ENCODE measurements at places on chromosomes 5 and 9. TPM values are rescaled to one million over a fixed set of nuclear protein-coding genes. Genes with fewer than 3 reads are reported as not detected.
A peak's percentile ranks its signal among the peaks of the same experiment; 100 is the strongest.

DNA sequence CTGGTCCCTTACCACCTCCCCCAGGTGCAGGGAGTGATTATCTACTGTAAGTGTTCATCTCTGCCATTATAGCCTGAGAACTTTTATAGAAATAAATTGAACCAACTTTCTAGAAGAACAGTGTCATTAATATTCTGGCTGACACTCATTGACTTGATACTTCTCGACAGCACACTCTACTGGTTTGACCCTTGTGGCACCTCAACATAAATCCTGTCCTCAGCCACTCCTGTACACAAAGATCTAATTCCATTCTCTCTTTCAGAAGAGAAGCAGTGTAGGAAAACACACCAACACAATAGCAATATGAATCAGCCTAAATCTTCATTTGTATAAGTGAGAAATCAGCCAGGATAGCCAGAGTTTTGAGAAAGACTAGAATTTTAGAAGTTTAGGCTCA is 417.7 kb downstream of the TAF11L14 start:
- no peak for DNase-seq

- DNase-seq: no peak
Observed at GRCh38 chr5:146781157-146781556, 97.4 kb downstream of the PPP2R2B start.

DNA sequence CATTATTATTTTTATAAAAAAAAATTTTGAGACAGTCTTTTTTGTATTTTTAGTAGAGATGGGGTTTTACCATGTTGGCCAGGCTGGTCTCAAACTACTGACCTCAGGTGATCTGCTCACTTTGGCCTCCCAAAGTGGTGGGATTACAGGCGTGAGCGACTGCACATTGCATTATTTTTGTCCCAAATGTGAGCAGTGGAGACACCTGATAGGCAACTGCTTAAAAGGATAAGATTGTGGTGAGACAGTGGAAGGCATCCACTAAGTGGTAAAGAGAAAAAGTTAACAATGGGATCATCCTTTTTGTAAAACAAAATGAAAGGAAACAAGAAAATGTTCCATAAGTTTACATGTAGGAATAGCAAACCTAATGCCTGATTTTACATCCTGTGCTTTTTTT is 2.0 kb upstream of the CENPH start:
- DNase-seq: no peak

- DNase-seq: no peak
Observed at GRCh38 chr5:179254638-179255271, 90.5 kb downstream of the ADAMTS2 start.

DNA sequence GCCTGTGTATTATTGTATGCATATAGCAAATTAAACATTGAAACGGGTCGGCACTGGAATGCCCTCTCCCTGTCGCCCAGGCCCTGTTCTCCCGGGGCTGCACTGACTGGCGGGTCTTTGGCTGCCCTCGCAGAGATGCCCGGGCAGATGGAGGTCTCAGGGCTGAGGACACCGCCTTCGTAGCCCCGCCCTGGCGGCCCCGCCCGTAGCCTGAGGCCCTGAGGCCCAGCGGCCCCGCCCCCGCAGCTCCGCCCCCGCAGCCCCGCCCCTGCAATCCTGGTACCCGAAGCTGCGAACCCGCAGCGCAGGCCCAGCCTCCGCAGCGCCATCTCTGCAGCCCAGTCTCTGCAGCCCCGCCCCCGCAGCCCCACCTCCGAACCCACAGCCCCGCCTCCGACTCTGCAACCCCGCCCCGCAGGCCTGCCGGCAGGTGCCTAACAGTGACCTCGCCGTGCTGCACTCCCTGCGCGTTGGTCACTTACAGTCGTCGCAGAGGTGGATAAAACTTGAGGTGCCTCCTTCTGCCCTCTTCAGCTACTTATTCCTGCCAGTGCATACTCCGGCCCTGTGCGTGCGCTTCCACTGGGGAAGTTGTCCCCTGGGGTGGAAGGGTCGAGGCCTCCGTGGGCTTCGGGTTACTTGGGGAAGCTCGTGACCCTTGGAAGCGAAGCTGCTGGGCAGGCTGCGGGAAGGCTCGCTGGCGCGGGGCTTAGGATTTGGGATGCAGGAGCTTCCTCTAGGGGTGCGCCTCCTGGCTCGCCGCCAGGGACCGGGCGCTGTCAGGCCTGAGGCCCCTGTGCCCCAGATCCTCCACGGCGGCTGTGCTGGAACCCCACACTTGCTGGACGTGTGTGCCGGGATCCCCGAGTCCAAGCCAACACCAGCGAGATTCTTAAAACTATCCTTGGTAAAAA is 72.3 kb downstream of the ICE1 start:
- DNase-seq: peak; percentile 53

- no peak for DNase-seq
Observed at GRCh38 chr9:126533926-126534310, 79.8 kb upstream of the LMX1B start.

- DNase-seq: no peak
Observed at GRCh38 chr9:126149661-126150060, 177.0 kb upstream of the MVB12B start.

- no peak for DNase-seq
Observed at GRCh38 chr5:54315736-54316528, 5.6 kb upstream of the ARL15 start.

DNA sequence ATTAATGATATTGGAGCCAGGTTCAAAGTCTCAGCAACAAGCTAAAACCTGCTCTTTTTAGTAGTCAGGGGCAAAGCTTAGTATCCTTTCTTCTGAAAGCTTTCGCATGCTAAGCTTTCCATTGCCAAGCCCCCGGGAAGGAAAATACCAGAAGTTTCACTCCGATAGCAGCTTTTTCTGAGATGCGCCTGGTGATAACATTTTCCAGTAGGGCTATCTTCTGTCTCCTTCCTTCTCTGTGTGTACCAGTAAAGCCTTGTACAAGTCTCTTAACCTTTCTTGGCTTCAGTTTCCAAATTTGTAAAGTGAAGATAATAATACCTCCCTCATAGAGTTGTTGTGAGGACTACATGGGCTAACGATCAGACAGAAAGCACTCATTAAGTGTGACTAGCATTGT is 36.7 kb downstream of the DOCK8 start:
- no peak for DNase-seq

GRCh38 chr9:21682381-21682780 is 120.1 kb upstream of the MTAP start:
- no peak for DNase-seq

- no peak for DNase-seq
Observed at GRCh38 chr9:7150153-7150890, 392.5 kb downstream of the KDM4C start.

- DNase-seq: no peak
Observed at GRCh38 chr9:105307591-105308130, 63.2 kb downstream of the SLC44A1 start.

GRCh38 chr9:98810102-98810842 is 2.8 kb downstream of the GALNT12 start:
- DNase-seq: no peak

DNA sequence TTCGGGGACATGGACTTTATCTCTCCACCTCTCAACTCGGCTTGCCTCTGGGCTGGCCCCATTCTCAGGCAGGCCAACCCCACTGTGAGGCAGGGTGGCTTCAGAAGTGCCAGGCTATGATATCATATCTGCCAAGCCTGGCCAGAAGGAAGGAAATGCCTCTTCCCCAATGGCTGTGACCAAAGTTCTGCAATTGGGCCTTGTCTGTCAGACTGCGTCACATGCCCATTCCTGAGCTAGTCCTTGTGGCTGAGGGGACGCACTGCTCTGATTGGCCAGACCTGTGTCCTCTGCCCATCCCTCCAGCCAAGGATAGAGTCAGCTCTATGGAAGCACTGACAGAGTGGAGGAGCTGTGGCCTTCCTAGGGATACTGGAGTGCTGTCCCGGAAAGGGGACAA is 11.9 kb downstream of the SMIM23 start:
- DNase-seq: no peak

DNA sequence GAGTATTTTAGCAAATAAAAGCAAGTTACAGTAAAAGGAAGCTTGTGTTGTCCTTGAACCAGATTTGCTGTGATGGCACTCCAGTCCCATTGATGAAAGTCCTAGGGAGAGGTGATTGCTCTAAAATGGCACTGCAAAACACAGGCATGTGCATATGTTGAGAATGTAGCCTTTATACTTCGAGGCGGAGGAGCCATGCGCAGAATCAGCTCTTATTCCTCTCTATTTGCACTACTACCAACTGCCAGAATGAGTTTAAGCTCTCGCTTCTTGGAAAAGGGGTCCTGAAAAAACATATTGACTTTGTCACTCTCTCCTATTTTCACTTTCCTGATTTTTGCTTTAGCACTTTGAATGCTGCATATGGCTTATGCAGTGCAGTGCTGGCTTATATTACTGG is 278.0 kb upstream of the KLF9 start:
- no peak for DNase-seq

- peak; percentile 58 for DNase-seq
Observed at GRCh38 chr5:138449501-138450239, 10.8 kb downstream of the REEP2 start.

- no peak for DNase-seq
Observed at GRCh38 chr9:100637787-100638186, 59.9 kb downstream of the CAVIN4 start.

DNA sequence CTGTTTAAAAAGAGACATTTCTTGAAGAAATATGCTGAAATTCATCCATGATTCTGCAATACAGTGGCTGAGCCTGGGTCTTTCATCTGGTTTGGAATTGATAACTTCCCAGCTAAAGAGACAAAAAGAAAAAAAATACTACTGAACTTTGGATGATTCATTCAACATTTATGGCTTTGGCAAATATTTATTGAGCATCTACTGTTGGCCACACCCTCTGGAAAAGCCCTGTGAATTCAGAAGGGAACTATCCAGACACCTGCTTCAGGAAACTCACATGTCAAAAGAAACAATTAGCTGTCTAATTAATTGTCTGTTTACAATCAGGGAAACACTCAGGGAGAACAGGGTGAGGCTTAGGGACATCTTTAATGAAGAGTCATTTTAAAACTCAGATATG is 17.8 kb upstream of the ZNF622 start:
- DNase-seq: no peak

DNA sequence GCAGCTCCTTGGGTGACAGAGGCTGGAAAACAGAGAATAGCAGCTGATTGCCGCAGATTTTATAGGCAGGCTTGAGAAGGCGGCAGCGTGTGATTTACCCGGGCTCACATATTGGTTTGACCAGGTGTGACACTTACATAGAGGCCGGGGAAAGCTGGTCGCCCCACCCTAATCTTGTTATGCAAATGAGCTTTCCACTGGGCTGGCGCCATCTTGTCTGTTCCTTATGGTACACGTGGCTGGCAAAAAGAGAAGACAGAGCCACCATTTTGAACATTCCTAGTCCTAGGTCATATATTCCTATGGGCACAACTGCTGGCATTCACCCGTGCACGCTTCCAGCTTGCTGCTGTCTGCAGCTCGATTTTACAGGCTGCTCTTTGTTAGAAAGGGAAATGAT is 11.3 kb upstream of the SPZ1 start:
- DNase-seq: no peak

- no peak for DNase-seq
Observed at GRCh38 chr9:136957461-136957860, 5.4 kb downstream of the LCN12 start.

DNA sequence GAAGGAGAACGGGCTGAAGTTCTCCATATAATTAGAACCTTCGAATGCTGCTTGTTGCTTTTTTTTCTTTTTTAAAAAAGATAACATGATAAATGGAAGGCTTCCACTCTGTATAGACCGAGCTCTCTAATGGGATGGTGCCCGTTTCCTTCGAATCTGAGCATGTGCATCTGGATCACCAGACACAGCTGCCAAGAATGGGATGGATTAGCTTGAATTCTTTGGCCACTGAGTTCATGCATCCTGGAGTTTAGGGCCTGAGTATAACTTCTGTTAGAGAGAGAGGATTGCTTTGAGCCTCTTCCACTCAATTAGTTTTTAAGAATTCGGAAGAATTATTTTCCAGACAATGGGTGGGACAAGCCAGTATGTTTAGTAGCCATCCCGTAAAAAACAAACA is 93.7 kb upstream of the GDNF start:
- DNase-seq: no peak

DNA sequence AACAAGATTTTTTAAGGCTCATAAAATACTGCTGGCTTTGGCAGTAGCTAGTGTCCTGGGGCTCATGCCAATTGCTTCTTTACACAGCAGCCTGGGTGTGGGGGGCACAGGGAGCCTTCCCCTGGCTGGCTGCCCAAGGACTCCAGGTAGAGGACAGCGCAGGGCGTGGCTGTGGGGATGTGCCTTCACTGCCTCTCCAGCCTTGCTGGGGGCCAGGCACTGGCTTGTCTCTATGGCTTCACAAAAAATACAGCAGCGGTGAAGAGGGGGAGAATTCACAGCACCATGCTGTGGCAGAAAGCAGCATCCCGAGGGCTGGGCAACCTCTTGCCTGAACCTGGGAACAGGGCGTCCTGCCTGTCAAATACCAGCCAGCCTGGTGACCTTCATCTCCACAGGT is 57.4 kb downstream of the DAP start:
- no peak for DNase-seq

- no peak for DNase-seq
Observed at GRCh38 chr9:68651280-68651893, 53.7 kb upstream of the PIP5K1B start.

DNA sequence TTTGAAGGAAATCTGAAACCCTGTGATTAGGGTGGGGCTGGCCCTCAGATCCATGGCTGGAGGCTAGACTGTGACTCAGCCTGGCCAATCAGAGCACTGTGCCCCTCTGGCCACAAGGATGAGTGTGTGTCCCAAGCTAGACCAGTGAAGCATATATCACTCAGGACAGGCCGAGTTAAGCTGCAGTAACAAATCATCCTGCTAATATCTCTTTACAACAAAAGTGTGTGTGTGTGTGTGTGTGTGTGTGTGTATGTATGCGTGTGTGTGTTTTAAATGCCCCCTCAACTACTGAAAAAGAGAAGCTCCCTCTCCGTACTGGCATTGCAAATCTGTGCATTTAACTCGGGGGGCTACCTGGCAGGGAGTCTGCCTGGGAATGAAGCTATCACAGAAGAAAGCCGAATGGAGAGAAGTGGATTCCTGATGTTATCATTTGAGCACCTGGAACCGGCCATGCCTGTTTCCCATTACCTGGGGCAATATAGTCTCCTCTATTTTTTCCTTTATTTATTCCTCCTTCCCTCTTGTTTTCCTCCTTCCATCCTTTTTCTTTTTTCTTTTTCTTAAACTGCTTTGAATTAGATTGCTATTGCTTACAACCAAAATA is 25.6 kb downstream of the STC2 start:
- no peak for DNase-seq

GRCh38 chr5:317086-317811 is 4.3 kb upstream of the AHRR start:
- DNase-seq: peak; percentile 64

DNA sequence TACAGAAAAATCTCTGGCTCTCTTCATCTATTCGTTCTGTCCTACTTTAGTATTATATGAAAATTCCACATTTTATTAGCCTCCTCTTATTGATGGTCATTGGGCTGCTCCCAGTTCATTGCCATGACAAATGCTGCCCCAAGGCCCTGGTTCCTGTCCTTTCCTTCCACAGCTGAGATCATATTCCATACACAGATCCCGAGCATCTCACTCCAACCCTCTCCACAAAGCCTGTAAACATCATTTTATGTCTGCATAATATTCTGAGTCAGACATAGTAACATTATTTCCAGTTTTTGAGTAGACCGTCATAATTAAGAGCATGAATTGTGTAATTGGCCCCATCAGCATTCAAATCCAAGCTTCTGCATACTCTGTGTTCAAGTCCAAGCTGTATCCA is 86.3 kb downstream of the MVB12B start:
- no peak for DNase-seq

Gene PCDHB6
- 0.13 TPM for total RNA-seq

Gene CARD6
- total RNA-seq: 34.0 TPM

Gene LHX3
- not detected for total RNA-seq

Gene SPINK13
- total RNA-seq: not detected

Gene SELENOP
- 604 TPM for total RNA-seq

Gene THOC3
- 33.1 TPM for total RNA-seq

Gene LCNL1
- total RNA-seq: not detected

Gene FGF10
- total RNA-seq: not detected

Gene PCDHA1
- total RNA-seq: not detected

Gene IQGAP2
- 3.2 TPM for total RNA-seq

Measured in dermis microvascular lymphatic vessel endothelial cell (primary cell).